ENCODE measurements at places on chromosomes 2 and 18.

DNA sequence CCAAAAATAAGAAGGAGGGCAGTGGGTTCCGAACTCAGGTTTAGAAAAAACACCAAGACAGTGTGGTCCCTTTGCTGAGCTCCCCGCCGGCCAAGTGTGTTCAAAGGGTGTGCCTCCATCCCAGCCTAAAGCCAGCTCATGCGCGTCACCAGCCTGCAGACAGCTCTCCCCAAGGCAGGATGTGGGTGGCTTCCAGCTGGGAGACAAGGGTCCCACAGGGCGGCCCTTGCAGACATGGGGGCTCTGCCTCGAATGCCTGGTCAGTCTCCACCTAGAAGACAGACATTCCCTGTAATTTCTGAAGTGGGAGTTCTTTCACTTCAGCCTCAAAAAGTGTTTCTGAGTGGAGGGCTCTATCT is 135.8 kb upstream of the GPC1 start:
- DNase-seq = no peak

GRCh38 chr2:216491793-216492596 is 6.6 kb upstream of the RPL37A start:
- no peak for DNase-seq

GRCh38 chr2:239359196-239359912 is 41.5 kb downstream of the HDAC4 start:
- DNase-seq = no peak

DNA sequence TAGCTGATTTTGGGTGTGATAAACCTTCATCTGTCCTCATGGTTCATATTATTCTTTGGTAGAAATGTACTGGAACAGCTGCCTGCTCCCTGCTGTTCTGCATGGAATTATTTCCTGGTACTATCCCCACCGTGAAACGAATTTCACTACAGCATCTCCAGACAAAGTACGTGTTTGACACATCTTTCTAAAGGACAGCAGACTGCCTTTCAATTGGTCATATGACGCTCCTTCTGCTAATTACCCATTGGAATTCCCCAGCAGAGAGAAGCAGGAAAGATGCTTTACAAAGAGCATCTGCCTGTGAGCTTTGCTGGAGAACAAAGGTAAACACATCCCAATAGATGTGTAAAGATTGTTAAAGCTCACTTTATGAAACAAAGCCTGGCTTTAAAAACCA is 4.4 kb upstream of the RFX8 start:
- no peak for DNase-seq

- DNase-seq = no peak
Observed at GRCh38 chr2:43751476-43751990, 22.3 kb upstream of the DYNC2LI1 start.

DNA sequence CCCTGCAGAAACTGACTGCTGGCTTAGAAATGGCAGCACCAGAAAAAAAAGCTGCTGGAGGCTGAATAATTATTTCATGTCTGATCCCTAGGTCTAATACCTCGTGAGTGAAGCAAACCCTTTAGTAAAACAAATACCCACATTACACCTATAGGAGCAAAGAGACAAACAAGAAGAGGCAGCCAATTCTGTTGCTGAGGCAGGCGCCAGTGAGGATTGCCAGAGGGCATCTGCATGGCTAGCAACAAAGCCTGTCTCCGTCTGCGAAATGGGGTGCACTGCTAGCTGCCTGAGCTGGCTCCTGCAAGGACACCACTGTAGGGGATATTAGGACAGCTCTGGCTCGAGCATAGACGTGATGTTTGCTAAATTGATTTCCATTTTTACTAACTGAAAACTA is 509.7 kb downstream of the TDRD15 start:
- DNase-seq = no peak

DNA sequence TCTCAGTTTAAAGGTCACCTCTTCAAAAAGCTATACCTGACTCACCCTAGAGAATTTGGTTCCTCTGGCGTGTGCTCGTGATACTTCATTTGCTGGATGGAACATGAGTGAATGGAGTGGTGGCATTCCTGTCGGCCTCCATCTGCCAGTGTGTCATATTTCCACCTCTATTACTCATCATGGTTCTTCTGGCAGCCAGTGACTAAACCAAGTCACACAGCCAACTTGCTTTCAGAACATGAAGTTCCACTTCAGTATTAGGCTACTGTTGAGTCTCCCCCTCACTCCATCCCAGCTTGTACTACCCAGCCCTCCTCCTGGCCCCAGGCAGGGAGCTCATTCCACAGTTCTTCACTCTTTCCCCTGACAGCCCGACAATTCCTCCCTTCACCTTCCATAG is 169.8 kb downstream of the MREG start:
- no peak for DNase-seq

GRCh38 chr2:176685908-176686307 is 416.7 kb downstream of the MTX2 start:
- DNase-seq = no peak

- DNase-seq = no peak
Observed at GRCh38 chr2:120486946-120487345, 141.0 kb downstream of the INHBB start.

DNA sequence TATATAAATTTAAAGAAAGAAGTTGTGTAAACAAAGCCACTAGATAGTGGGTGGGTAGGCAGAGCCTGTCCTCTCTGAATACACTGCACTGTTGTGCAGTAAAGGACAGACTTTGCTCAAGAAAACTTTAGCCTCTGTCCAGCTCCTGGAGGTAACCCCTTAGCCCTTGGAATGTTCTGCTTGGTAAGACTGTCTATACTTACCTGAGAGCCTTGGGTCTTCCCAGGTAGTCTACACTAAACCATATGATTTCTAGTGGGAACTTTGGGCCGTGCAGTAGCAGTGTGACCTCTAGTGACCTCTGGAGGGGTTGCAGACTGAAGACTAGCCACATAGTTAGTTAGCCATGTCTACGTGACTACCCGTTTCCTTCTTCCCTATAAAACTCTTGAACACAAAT is 678.3 kb upstream of the NRXN1 start:
- no peak for DNase-seq

- no peak for DNase-seq
Observed at GRCh38 chr2:147501968-147502367, 342.9 kb upstream of the ACVR2A start.

DNA sequence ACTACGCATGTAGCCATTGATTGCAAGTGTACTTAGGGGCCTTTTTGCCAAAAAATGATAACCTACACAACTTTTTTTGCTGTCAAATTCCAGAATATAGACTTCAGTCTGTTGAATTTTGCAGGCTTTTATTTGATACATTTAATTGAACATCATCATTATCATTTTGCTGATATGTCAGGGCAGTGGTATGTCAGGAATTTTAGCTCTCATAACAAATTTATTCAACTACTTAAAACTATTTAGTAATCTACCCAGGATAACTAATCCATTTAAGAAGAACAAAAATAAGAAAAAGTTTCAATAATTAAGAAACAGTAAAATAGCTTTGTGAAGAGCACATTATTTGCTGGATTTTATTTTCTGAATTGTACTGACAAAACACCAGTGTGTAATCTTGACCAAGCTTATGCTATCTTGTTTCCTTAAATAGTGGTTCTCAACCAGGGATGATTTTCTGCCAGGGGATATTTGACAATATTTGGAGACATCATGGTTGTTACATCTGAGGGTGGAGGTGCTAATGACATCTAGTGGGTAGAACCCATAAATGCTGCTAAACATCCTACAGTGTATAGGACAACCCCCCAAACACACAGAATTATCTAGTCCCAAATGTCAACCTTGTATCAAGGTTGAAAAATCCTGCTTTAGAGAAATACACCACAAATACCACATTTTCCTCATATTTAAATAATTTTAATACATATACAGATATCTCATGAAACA is 12.1 kb upstream of the TTN start:
- DNase-seq = no peak
